K562 (cell line): ENCODE measurements at places on chromosomes 1 and 21. TPM values are rescaled to one million over a fixed set of nuclear protein-coding genes. Genes with fewer than 3 reads are reported as not detected.

DNA sequence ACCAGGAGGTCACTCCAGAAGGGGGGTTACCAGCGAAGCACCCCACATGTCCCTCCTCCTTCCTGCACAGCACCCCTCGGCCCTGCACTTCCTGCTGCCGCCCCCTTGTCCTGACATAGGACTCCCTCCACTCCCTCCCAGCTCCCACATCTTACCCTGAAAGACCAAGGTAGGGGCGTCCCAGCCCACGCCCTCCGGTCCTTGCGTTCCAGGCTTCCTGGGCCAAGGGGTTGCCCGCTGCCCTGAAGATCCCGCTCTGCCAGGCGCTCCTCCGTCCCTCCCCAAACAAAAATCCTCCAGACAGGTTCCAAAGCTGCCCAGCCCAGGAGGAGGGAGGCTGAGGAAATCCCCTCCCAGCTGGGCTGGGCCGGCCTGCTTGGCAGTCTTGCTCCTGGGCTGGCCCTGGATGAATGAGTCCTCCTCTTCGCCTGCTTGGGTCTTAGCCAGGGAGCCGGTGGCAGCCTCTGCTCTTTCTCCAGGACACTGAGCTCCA lies at the start of gene RHBDL2:
RHBDL2 (minus strand) TSS at position 304 of the 493 bp plus-strand sequence. CDS start 22,618 bp downstream, outside the sequence.
- DNase-seq, result no peak

GRCh38 chr1:177933881-177934280 lies 36.0 kb downstream of the SEC16B start:
- no peak for DNase-seq

DNA sequence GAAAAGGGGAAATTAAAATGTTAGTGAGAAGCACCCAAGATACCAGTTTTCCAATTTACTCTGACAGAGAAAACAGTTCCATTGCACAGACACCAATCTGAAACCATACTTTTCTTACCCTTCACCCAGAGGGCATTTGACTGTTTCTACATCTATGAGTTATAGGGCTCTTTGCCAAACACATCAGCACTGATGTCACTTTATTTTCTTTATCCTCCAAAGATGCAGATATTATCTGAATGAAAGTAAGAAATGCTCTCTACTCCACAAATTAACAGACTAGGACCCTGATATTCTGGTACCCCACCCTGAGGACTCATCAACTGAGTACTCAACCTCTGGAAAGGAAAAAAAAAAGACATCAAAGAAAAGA lies 24.2 kb upstream of the PEX19 start:
- no peak for DNase-seq

DNA sequence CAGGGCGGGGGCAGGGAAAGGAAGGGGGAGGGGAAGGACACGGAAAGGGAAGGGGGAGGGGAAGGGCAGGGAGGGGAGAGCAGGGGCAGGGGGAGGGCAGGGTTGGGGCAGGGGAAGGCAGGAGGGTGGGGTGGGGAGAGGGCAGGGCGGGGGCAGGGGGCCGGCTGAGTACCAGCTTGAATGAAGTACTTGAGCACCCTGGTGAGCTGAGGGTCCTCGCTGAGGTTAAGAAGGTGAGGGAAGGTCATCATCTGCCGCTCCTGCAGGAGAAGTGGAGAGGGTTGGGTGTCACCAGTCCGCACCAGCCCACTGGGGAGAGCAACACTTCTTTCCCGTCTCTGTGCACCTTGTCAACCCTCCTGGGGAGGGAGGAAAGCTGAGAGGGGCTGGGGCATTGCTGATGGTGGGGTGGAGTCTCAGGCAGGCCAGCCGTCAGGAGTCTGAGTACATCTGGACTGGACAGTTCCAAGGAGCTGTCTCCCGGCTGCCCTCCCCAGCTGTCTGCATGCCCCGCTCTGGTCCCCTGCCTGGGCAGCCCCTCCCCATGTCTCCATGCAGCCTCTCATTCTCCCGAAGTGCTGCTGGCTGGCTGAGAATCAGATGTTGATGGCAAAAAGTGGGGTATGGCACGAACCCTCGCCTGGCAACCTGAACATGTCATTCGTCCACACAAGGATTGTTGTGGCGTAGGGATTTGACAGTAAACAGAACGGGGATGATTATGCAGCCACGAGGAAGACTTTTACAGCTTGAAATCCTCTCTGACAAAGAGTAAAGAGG lies 70.0 kb downstream of the SCCPDH start:
- no peak for DNase-seq

DNA sequence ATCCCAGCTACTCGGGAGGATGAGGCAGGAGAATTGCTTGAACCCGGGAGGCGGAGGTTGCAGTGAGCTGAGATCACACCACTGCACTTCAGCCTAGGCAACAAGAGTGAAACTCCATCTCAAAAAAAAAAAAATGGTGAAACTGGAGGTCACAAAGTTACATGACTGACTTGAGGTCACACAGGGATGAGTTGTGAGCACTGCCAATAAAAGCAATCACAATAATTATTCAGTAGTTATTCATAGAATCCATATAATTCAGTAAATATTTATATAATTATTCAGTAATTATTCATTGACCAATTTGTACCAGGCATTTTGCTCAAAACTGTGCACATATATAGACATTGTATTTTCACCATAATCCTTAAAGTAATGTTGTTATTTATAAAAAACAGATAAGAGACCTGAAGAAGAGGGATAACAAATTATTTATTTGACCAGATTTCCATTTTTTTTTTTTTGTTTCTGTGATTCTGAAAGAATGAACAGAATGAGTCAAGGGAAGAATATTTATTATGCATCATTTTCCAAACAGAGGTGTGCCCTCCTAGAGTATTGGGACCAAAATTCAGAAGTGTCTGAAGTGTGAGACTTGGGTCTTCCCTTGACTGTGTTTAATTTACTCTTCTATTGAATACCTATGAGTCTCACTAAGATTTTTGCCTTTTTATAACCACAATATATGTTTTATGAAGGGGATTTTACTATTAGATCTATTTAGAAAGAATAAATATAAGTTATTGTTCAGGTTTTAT lies 43.0 kb downstream of the PRKAB2 start:
- DNase-seq, result no peak

GRCh38 chr1:1683104-1683905 lies 9.3 kb downstream of the SLC35E2B start:
- DNase-seq, result no peak

DNA sequence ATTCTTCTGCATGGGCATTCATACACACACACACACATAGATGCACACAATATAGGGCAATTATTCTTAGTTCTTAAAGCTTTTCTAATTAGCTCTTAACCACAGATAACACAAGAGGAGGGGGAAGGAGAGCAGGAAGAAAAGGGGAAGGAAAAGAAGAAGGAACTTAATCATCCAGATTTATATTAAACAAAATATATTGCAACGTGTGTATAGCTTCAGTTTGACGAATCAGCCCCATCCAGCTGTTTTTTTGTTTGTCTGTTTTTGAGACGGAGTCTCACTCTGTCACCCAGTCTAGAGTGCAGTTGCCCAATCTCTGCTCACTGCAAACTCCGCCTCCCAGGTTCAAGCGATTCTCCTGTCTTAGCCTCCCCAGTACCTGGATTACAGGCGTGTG lies 21.7 kb upstream of the ANKRD13C start:
- DNase-seq, result no peak

The OR2L5 gene
- not detected in 2 replicates for total RNA-seq

The SHE gene
- total RNA-seq, result not detected in 2 replicates

The KRTAP12-2 gene
- total RNA-seq, result not detected in 2 replicates

The KCNK2 gene
- total RNA-seq, result 0.13 and 0.42 TPM in 2 replicates

The FAM89A gene
- total RNA-seq, result 56.5 and 56.9 TPM in 2 replicates

The SPOCD1 gene
- total RNA-seq, result 0.22 and 0.71 TPM in 2 replicates
